ENCODE measurements at places on chromosomes 13 and 19.

- no peak overlapping the region for H3K27ac ChIP-seq
- H3K4me1 ChIP-seq = no peaks in the 10 kb centered on the region
- H3K27me3 ChIP-seq = no peaks in the 10 kb centered on the region
Measured at GRCh38 chr19:45346449-45346848, 5.9 kb downstream of the KLC3 start.

DNA sequence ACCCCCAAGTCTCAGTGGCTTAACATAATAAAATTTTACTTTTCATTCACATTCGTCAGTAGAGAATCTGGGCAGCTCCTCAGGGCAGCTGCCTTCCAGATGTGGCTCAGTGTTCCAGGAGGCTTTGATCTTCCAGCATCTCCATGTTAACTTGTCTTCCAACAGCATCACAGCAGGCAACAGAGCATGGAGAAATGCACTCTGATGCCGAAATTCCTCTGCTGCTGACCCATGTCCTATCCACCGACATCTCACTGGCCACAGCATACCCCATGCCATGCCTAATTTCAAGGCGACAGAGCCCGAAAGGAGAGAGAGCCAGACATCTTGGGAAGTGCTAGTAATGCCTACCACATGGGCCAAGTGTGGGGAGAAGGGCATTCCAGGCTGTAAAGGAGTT, 64.9 kb upstream of the MEDAG start:
- no peaks in the 10 kb centered on the region for H3K27me3 ChIP-seq
- H3K36me3 ChIP-seq = no peaks in the 10 kb centered on the region
- H3K27ac ChIP-seq = no peak overlapping the region
- H3K4me1 ChIP-seq = peaks cover 20% of the 10 kb centered on the region

DNA sequence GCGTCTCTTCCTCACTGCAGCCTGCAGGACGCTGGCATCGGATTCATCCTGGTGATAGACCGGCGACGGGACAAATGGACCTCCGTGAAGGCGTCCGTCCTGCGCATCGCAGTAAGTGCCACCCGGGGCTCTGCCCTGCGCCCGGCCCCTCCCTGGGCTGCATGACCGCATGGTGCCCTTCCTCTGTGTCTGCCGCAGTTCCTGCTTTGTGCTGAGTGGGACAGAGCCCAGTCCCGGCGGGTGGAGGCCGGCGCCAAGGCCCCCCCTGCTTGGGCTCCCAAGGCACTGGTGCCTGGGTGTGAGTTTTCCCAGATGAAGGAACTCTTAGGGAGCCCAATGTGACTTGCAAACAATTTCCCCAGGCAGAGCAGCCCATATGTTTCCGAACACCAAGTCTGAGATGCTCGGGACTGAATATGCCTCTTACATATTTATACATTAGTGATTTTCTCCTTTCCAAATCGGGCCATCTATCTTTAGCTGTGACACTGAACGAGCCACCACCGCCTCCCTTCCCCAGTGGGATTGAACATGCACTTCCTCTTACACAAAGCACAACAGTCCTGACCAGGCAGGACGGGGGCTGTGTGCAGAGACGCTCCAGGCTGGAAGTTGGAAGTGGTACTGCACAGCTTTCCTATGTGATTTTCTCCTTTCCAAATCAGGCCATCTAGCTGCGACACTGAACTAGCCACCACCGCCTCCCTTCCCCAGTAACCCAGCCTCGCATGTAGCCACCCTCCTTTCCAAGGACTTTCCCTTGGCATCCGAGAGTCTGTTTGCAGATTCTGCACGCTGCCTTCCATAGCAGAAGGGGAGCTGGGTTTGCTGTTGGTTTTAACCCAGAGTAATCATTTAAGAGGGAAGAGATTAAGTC, 60.1 kb upstream of the F7 start:
- no peak overlapping the region for H3K4me3 ChIP-seq
- DNase-seq = no peak
- no peak overlapping the region for H3K27ac ChIP-seq
- H3K27me3 ChIP-seq = no peaks in the 10 kb centered on the region
- no peaks in the 10 kb centered on the region for H3K36me3 ChIP-seq

GRCh38 chr13:21435231-21435630, 23.9 kb downstream of the ZDHHC20 start:
- no peaks in the 10 kb centered on the region for H3K36me3 ChIP-seq
- DNase-seq = no peak
- no peaks in the 10 kb centered on the region for H3K27me3 ChIP-seq
- H3K27ac ChIP-seq = no peak overlapping the region

- peak overlapping the region; percentile 92 for H3K27ac ChIP-seq
- H3K4me3 ChIP-seq = peak overlapping the region; percentile 98
- peak; percentile 49 for DNase-seq
- peaks cover 5% of the 10 kb centered on the region for H3K36me3 ChIP-seq
- H3K4me1 ChIP-seq = peaks cover 46% of the 10 kb centered on the region
Measured at GRCh38 chr19:38852231-38853044, 2.7 kb upstream of the HNRNPL start.

Data from CD4-positive, alpha-beta memory T cell (primary cell).